ENCODE measurements at places on chromosomes 3 and 15.

DNA sequence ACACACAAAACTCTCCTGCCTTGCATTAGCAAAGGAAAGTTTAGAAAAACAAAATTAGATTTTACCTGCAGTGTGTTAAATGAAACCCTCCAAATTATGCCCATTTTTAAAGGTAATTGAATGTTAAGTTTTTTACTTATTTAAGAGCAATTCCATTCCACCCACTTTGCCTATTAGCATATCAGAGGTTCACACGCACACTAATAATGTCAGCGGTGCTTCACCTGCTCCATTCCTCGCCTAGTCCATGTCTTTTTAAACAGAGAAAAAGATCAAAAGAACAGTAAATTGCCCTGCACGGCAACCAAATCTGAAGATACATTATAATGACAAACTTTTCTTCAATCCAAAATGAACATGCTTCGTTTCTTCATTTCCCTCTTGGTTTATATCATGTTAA is 97.3 kb upstream of the LRRN1 start:
- no peak for DNase-seq

DNA sequence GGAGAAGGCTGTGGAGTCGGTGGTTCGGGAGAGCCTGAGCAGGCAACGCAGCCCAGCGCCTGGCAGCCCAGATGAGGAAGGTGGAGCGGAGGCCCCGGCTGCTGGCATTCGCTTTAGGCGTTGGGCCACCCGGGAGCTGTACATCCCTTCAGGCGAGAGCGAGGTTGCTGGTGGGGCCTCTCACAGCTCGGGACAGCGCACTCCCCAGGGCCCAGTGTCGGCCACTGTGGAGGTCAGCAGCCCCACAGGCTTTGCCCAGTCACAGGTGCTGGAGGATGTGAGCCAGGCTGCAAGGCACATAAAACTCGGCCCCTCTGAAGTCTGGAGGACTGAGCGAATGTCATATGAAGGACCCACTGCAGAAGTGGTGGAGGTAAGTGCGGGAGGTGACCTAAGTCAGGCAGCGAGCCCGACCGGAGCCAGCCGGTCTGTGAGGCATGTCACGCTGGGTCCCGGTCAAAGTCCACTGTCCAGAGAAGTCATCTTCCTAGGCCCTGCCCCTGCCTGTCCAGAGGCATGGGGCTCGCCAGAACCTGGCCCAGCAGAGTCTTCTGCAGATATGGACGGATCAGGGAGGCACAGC is 26.7 kb downstream of the SYNM start:
- no peak for DNase-seq

DNA sequence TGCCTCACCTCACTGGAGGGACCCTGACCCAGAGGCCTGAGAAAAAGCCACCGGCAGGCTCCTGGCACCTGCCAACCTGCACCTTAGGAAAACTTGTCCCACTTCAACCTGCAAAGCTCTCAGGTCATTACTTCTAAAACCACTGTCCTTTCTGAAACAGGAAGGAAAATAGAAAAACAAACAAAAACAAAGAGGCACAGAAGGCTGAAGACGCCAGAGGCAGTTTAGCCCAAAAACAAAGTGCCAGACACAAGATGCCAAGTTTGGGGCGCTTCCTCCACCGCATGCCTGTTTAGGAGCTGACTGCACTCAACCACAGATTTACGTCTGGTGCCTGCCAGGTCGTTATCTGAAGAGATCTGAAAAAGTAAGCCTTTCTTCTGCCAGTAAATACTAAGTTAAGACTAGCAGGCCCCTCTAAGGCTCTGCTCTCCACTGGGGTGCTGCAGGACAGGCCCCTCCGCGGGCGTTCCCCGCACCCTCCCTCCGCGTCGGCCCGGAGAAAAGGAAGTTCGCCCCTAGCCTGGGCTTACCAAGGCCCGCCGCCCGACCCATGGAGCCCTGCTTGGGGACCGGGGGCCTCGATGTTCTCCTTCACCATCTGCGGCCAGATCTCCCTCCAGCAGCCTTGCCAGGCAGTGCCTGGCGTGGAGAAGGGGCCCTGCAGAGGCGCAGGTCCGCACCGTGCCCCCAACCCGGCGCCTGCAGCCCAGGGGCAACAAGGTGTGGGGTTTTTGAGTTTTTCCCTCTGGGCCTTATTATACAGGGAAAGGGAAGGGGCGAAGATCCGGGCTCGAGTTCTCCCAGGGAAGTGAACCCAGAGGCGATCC is 1.3 kb downstream of the GOLGA8A start:
- no peak for DNase-seq

DNA sequence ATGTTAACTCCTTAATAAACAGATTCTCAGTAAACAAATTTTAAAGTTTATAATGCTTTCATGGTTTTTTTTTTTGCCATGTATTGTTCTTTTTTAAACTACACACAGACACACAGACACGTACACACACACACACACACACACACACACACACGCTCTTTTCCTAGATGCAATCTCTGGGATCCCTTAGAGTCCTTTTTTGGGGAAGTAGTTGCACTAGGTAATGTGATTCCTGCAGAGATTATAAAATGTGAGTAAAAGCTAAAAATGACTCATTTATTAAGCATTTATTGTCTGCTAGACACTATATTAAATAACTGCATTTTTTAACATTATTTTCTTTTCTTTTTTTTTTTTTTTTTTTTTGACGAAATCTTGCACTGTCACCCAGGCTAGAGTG is 19.9 kb downstream of the NDUFB5 start:
- DNase-seq, result no peak

Data from stimulated activated CD4-positive, alpha-beta T cell treated with anti-CD3 and anti-CD28 coated beads, Interleukin-12 subunit alpha, Interleukin-12 subunit beta, amount 100 ng/mL, for 4 hours (primary cell).